ENCODE measurements at places on chromosomes 1 and 21.

DNA sequence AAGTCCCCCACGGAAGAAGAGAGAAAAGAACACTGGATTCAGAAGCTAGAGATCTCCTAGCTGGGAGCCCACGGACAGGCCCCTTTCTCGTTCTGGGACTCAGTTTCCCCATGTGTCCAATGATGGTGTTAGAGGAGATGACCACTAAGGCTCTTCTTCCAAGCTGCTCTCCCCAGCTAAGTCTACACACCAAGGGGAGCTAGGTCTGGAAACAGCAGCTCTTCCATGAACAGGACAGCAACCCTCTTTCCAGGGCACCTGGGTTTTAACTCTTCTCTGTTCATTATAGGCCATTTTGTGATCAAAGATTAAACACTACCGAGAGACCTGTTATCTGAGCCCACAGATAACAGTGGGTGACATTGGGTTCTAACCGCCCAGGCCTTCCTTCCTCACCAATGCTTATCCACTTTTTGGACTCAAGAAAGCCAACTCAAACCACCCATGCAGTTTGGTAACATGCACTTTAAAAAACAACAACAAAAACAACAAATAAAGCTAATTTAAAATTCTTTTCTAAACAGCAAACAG, 85.9 kb downstream of the MRPL37 start:
- no peak for DNase-seq

- DNase-seq = no peak
These were observed 115.0 kb downstream of the RIPK4 start for GRCh38 chr21:41651830-41652229.

- DNase-seq = no peak
These were observed 47.9 kb upstream of the LEPR start for GRCh38 chr1:65372557-65372956.

GRCh38 chr1:87093286-87093685, 178.9 kb downstream of the HS2ST1 start:
- no peak for DNase-seq

DNA sequence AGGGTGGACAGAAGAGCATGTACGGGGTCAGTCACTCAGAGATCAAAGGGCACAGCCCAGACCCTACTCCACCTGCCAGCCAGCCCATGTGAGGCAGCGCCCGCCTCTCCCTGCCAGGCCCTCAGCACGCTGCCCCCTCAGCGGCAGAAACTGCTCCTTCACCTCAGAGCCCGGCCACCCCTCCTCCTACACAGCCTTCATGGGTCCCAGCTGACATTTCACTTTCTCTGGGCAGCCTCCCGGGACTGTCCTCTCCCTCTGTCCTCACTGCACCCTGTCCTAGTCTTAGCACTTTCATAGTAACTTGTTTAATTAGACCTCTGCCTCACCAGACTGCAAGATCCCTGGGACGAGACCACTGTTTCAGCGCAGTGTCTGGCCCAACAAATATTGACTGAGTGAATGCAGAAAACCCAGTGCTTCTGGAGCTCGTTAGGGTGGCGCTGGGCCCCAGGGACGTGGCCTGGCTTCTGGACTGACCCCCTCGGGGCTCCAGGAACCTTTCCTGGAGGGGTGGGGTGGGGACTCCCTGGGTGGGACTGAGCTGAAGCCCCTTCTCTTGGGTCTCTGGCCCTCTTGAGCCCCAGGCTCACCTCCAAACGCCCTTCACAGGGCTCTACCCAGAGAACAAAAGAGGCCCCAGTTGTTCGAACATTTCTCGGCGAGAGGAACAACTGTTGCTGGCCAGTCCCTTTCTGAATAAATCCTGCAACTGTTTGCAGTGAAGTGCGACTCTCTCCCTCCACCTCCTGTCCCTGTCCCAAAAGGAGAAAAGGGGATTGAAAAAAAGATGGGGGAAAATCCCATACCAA, 114.9 kb downstream of the CASZ1 start:
- no peak for DNase-seq

DNA sequence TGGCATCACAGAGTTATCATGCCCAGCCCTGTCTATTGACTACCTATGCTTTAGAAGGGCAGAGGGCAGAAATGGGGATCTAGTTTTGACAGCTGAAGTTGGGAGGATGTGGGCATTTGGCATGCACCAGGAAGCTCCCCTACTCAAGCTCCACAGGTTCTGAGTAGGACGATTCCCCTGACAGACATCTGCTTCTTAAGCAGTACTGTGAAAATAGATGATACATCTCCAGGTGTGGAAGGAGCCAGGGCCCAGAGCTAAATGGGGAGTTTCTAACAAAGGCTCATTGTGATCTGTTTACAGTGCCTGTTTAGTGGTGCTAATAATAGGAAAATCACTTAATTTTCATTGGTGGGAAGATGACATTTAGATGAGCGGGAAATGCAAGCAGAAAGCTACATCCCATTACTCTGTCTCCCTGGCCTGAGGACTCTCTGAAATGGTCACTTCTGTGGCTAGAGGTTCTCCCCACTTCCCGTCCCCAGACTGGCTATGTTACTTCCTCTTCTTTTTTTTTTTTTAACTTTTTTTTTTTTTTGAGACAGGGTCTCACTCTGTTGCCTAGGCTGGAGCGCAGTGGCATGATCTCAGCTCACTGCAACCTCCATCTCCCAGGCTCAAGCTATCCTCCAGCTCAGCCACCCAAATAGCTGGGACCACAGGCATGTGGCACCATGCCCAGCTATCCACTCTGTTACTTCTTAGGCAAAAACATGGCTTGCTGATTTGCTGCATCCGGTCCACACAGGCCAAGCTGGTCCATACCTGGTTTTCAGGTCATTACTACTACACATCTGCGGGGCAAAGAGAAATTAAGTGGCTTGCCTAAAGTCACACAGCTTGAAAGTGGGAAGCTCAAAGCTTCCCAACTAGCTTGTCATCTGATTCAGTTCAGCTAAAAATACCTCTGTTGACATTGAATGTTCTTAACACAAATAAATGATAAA, 23.2 kb upstream of the CNIH3 start:
- DNase-seq = no peak

DNA sequence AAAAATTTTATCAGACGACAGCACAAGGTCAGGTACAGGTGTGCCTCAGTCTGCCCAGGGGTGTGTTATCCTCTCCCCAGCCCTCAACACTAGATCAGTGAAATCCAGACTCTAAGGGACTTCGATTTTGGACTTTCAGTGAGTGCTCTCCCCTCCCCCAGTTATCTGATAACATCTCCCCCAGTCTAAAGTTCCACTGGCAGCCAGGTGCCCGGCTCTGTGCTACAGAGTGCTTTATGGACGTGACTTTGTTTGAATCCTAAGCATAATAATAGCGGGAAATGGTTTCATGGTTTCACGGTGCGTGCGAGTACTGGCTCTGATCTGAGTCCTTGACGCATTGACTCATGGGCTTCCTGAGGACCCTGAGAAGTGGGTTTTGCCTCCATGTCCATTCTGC, 3.2 kb downstream of the SPSB1 start:
- no peak for DNase-seq

DNA sequence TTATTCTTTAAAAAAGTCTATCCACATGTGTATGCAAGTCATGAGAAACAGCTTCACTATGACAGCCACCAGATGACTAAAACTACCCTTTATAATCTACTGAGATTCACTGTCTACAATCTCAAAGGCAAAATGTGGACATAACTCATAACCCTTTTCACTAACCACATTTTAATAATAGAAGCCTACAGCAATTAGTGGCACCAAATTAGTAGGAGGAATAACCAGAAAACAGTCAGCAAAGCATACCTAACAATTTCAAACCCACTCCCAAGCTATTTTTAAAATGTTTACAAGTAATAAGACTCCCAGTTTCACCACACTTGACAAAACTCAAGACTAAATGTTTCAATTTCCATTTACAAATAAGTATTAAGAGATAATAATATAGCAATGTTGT, 442.9 kb downstream of the PTPRC start:
- DNase-seq = no peak

- no peak for DNase-seq
These were observed 138.7 kb downstream of the MIS18A start for GRCh38 chr21:32140151-32140550.

DNA sequence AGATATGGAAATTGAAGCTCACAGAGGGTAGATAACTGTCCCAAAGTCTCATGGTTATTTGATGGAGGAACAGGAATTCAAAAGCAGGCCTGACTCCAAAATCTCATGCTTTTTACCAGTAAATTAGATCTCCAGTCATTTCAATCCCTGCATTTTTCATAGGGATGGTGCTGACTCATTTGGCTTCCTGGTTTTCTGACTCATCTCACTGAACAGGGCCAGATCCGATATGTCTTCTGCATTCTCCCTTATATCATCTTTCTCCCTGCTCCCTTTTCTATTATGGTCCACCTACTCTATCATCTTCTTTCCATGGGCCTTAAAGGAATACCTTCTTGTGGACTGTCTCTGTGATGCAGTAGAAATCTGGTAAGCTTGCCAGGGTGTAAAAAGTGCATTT, 187.2 kb downstream of the FGGY start:
- DNase-seq = no peak

- DNase-seq = no peak
These were observed 51.8 kb upstream of the A3GALT2 start for GRCh38 chr1:33372677-33373076.

DNA sequence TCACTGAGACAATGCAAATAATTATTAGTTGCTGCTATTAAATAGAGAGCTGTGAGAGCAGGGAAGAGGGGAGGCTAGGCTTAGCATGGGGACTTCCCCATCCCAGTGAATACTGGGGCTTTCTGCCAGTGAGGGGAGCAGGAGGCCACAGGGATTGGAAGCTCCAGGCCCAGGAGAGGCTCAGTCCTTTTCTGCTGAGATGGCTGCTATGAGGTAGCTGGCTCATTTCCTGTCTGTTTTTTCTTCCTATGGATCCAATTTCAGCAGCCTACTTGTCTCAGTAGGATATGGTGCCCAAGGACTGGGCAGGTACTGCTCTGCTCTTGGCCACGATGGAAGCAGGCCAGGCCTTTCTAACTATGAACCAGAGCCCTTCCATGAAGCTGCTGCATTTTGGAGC, 10.0 kb downstream of the STMN1 start:
- no peak for DNase-seq

DNA sequence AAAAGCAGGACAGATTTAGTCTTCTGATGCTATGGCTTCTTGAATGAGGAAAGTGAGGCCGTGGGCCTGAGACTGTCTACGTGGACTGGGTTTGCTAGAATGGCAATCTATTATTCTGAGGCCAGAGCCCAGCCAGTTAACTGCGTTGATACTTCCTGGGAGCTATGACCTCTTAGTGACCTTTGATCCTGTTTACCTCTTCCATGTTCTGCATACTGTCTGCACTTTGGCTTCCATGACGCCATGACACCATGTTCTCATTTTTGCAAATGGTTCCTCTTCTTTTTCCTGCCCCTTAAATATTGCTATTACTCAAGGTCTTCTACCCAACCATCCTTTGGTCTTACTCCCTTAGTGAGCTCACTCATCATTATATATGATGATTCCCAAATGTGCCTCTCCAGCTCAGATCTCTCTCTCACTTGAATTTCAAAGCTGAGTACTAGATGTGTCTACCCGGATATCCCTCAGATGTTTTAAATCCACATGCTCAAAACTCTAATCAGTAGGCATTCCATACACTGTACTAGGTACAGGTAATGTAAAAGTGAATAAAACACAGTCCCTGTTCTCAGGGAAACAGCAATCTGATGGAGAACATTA, 66.1 kb upstream of the ATP1A1 start:
- no peak for DNase-seq

GRCh38 chr1:162649583-162649982, 17.3 kb downstream of the DDR2 start:
- no peak for DNase-seq

- DNase-seq = no peak
These were observed 46.1 kb upstream of the SLC30A1 start for GRCh38 chr1:211625040-211625439.

GRCh38 chr1:1918901-1919303, at the start of gene TMEM52:
TSS of gene TMEM52 (minus strand) at chr1:1919279. CDS start at chr1:1919265, 14 bp downstream.
- no peak for DNase-seq

- peak; percentile 40 for DNase-seq
These were observed 32.1 kb downstream of the TGFB2 start for GRCh38 chr1:218377143-218377660.

DNA sequence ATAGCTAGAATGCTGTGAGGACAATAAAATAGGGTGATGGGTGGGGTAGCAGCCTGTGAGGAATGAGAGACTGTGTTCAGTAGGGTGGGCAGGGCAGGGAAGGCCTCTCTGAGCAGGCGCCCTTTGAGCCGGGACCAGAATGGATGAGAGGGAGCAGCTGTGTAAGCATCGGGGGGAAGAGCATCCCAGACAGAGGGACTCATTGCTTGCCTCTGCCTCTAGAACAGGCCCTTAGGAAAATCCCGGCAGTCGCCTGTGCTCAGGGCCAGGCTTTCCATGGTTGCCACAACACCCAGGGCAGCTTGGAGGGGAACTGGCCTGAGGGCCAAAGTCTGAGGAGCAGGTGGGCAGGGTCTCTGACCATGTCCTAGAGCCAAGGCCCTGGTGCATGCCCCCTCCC, 774 bp downstream of the SLC2A7 start:
- no peak for DNase-seq

GRCh38 chr1:59061876-59062275, 235.0 kb upstream of the FGGY start:
- no peak for DNase-seq

GRCh38 chr21:39041816-39042215, 141.4 kb downstream of the PSMG1 start:
- DNase-seq = no peak

- no peak for DNase-seq
These were observed 5.8 kb downstream of the BCL9 start for GRCh38 chr1:147547065-147547464.

DNA sequence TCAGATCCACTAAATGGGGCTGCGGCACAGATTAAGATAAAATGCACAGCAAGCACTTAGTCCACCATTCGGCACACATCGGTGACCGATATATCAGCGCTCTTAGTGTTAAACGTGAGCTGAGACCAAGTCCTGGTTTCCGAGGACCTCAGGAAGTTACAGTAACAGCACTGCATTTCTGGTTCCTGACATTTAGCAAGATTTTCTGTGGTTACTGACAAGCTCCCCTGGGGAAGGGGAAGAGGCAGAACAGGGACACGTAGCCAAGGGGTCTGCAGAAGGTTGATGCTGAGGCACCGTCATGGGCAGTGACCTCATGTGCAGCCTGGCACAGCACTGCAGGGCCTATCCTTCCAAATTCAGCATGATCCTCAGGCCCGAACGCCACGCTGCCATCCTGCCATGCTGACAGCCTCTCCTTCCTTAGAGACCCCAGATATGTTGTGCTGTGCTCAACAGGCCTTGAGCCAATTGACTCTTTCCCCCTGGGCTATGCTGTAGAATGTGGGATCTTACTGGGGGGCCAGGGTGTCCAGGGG, 13.4 kb upstream of the PEF1 start:
- no peak for DNase-seq
